Stomach (tissue), 19 donors: ENCODE measurements at places on chromosomes 11 and 22.
A peak's percentile ranks its signal among the peaks of the same experiment; 100 is the strongest.

DNA sequence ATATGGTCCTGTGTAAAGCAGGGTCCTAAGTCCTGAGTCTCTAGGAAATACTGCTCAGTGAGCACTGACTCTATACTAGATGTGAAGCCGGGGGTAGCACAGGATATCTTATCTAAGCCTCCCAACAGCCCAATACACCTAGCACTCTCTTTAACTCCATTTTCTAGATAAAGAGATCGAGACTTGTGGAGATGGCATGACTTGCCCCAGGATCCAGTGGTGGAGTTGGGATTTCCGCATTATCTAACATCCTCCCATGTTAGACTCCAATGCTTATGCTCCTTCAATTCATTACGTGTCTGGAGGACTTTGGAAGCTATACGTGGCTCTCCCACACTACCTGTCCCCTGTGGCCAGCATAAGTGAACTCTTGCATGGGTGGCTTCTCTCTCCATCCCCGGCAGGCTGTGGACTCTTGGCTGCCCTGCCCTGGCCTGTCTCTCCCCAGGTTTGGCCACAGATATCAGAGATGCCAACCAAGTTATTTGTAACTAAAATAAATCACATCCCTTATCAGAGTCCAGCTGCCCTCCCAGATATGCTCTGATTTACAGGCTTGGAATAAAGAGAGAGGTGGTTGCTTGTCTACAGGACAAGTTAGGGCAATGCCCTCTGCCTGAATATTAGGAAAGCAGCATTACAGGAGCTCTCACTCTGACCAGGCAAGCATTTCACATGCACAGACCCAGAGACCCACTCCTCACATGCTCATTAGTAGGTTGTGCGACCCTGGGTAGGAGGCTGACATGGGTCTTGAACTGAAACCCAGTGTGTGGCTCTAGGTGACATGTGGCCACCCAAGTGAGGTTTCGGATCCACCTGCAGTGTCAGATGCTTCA lies 4.5 kb downstream of the CD44 start:
- DNase-seq, result no peak

DNA sequence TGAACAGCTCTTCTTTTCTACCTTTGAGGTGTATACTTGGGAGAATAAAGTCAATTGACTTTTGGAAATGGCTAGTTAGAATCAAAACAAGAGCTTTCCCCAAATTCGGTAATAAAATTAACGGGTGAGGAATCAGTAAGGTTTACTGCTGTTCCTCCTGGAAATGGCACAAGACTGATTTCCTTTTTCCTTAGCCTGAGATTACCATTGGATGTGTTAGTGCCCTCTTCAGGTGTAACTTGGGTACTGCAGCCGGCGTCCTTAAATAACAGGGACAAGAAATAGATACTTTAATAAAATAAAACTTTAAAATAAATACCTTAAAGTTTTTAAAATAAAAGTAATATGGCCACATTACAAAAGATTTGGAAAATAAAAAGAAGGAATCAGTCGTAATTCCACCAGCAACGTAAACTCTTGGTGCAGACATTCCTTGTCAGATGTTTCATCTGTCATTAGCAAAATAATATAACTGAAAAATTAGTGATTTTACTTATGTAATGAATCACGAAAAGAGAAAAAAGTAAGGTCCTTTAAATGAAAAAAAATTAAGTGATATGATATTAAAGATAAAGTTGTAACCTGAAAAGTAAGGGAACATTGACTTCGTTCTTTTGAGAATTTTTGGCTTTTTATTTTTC lies 29.7 kb downstream of the ZFTA start:
- DNase-seq, result peak; percentile 87

- DNase-seq, result no peak
Observed at GRCh38 chr11:94895451-94895850, 77.9 kb downstream of the CWC15 start.

- DNase-seq, result no peak
Observed at GRCh38 chr22:46178755-46179505, 28.6 kb downstream of the PPARA start.

- DNase-seq, result peak; percentile 83
Observed at GRCh38 chr22:50260801-50261614, 475 bp downstream of the MAPK12 start.

- DNase-seq, result no peak
Observed at GRCh38 chr11:30758946-30759504, 172.9 kb upstream of the MPPED2 start.

DNA sequence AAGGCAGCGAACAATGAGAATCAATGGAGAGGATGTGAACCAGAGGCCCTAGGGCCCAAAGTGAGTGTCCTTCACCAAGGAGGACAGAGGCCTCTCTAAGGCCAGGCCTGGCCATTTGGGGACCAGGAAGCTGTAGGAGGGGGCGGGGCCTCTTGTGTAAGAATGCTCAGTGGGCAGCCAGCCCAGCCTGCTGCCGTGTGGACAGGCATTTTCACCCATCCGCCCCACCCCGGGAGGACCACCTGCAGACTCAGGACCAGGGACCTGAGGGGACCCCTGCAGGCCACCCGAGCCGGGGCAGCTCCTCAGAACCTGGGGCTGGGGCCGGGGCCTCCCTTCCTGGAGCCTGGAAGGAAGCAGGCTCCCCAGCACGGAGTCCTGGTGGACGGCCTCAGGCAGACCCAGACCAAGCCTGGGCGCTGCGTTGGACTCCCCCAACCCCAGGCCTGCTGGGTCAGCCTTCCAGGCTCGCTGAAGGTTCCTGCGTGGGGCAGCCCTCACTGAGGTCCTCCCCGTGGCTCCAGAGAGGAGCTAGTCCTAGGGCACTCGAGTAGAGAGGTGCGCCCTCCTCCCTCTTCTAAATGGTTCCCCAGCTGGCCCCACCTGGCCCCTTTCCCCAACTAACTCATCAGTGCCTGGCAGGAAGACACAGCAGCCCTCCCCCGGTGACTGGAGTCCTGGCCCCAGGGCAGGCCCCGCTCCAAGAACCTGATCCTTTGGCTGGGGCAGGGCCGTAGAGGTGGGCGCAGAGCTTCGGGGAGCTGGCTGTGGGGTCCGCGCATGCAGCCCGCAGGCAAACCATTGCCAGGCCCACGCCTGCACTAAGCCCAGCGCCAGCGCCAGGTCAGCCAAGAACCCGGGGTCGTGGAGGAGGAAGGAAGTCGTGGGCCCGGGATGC lies 1.5 kb upstream of the TRABD start:
- DNase-seq, result peak; percentile 81

DNA sequence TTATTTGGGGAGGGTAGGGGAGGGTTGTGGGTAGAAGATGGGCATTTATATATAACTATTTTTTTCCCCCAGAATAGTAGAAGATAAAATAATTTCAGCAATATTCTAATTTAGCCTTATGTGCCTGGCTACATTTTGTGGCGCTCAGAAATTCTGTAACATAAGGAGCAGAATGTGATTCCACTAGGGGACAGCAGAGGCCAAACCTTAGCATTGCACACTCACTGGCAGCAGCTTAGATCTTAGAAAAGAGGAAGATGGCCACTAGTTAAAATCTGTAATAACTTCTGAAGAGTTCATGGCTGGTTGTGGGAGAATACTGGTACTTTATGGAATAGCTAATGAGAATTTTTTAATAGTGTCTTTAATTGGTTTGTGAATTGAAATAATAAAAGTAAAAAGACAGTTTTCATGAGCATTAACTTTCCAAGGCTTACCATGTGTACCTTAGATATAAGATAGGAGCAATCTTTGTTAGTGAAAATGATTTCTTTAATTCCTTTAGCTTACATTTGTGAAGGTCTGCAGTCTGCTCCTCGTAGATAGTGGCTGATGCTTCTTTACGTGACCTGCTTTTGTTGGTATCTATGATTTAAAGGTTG lies 33.1 kb downstream of the DDX10 start:
- DNase-seq, result peak; percentile 89

DNA sequence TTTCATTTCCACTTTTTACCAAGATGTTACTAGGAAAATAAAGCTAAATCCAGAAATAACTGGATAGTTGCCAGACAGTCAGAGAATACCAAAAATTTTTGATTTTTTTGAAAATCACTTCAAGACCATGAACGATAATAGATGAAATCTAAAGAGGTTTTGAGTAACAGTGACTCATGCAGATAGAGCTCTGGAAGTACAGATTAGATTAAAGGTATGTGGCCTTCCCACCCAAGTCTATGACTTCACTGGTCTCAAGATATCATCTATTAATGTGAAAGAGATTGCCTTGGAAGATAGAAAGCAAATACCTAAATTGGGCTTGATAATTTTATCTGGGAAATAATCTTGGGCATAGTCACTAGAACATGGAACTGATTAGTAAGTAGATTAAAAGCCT lies 415.9 kb downstream of the METTL15 start:
- DNase-seq, result no peak

GRCh38 chr22:30600921-30601320 lies 6.1 kb upstream of the TCN2 start:
- DNase-seq, result no peak

- no peak for DNase-seq
Observed at GRCh38 chr11:18329196-18329870, 7.0 kb downstream of the GTF2H1 start.

GRCh38 chr11:62607714-62608113 lies 4.9 kb downstream of the EML3 start:
- DNase-seq, result no peak
